ENCODE measurements at places on chromosomes 5 and 9. TPM values are rescaled to one million over a fixed set of nuclear protein-coding genes. Genes with fewer than 3 reads are reported as not detected.
A peak's percentile ranks its signal among the peaks of the same experiment; 100 is the strongest.

DNA sequence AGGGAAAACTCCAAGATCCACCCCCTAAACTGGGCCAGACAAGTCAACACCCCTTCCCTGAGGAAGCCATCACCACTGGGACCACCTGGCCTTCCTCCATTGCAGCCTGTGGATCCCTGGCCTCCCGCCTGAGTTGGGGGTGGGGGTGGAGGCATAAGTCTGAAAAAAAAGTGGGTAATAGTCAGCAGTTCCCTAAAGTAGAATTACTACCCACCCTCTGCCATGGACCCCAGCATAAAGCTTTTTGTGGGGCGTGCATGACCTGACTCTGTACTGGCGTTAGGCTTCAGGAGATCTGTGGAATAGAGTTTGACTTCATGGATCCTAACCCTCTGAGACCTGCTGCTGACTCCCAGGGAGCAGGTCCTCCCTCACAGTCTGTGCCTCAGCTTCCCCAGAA, 2.0 kb upstream of the CXXC5 start:
- no peak for DNase-seq

- DNase-seq: no peak
Measured at GRCh38 chr5:10009802-10010201, 239.9 kb downstream of the ATPSCKMT start.

GRCh38 chr9:71758277-71758676, 10.0 kb downstream of the CEMIP2 start:
- no peak for DNase-seq

- DNase-seq: no peak
Measured at GRCh38 chr9:114850871-114851270, 45.0 kb upstream of the TNFSF15 start.

GRCh38 chr5:142655339-142656267, 30.3 kb downstream of the FGF1 start:
- DNase-seq: peak; percentile 88

- no peak for DNase-seq
Measured at GRCh38 chr5:57828221-57828620, 345.6 kb upstream of the ACTBL2 start.

DNA sequence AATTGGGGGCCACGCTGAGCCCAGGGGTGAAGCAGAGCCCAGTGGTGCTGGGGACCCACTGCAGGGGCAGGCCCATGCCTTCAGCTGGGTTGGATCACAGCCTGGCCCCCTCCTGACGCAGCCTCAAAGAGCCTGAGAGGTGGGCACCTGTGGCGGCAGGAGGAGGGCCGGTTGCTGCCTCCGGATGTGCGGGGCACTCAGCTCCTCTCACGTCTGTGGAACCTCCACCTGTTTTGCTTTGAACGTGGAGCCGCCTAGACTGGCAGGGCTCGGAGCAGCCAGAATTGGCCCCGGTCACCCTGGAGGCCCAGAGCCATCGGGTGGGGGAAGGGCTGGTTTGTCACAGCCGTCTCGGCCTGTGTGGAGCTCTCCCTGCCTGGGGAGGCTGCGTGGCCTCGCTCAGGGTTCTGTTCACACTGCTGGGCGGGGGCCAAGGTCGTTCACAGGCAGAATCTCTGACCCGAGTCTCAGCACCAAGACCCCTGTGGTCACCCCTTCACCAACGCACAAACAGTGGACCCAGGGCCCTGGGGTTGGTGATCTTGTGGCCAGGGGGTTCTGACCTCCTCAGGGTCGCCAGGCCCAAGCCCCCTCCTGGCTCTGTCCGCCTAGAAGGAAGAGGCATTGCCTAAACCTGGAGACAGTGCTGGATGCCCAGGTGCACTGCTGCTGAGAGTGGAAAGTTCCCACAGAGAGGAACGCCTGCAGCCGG, 9.2 kb upstream of the SLC9A3 start:
- DNase-seq: no peak

DNA sequence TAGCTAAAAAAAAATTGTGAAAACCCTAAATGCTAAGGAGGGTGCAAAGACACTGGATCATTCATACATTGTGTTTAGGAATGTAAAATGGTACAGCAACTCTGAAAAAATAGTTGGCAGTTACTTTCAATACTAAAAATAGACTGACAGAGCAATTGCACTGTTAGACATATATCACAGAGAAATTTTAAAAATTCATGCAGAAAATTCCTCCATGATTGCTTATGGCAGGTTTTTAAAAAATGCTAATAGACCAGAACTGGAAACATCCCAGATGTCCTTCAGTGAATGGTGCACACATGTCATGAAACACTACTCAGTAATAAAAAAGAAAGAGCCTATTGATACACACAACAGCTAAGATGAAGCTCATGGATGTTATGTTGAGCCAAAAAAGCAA, 349.8 kb upstream of the DAB2 start:
- no peak for DNase-seq

GRCh38 chr9:87614397-87614796, 111.5 kb upstream of the CTSL start:
- DNase-seq: no peak

Gene RRAGA
- total RNA-seq: 75.1 TPM

Gene GADD45G
- total RNA-seq: 45.5 TPM

Gene TLR4
- 37.4 TPM for total RNA-seq

Gene C1QTNF3
- total RNA-seq: 0.20 TPM

Gene KIF12
- not detected for total RNA-seq

Gene CERT1
- total RNA-seq: 27.3 TPM
